ENCODE measurements at places on chromosomes 7 and 10. TPM values are rescaled to one million over a fixed set of nuclear protein-coding genes. Genes with fewer than 3 reads are reported as not detected.

- no peaks in the 10 kb centered on the region for H3K27me3 ChIP-seq
- no peaks in the 10 kb centered on the region for H3K36me3 ChIP-seq
- no peak overlapping the region for H3K4me3 ChIP-seq
- H3K4me1 ChIP-seq, result peaks cover 15% of the 10 kb centered on the region
- DNase-seq, result no peak
Observed at GRCh38 chr7:12423997-12424745, 20.5 kb upstream of the VWDE start.

DNA sequence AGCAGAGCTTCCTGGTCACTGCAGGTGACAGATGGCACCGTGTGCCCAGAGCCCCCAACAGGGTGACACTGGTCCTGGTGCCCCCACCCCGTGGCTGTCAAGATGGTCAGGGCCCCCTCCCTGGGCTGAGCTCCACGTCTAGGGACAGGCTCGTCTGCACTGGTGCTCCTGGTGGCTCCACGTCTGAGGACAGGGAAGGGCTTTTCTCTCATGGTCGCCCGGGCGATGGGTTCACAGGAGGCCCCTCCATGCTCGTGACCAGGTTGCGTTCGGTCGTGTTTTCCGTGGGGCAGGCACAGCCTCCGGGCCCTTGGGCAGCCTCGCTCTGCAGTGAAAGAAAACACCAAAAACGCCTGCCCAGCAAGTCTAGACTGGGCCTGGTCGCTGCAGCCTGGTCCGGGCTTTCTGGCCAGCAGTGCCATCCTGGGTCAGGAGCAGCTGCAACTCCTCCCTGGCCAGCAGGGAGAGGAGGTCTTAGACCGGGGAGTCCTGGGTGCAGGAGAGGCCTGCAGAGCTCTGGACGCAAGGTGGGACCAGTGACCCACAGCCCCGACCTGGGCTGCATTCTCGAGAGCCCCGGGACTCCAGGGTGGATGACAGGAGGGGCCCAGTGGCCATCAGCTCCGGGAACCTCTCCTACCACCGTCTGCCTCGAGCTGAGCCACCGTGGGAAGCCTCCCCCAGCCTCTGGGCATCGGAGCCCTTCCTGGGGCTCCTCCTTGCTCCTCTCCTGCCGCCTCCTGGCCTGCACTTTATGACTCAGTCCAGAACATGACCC, 27.9 kb upstream of the UTF1 start:
- H3K4me1 ChIP-seq, result no peaks in the 10 kb centered on the region
- no peak overlapping the region for H3K27ac ChIP-seq
- no peak overlapping the region for H3K4me3 ChIP-seq
- H3K36me3 ChIP-seq, result no peaks in the 10 kb centered on the region
- no peak for DNase-seq

- no peak overlapping the region for H3K27ac ChIP-seq
- H3K36me3 ChIP-seq, result no peaks in the 10 kb centered on the region
- H3K4me3 ChIP-seq, result no peak overlapping the region
- DNase-seq, result no peak
- H3K27me3 ChIP-seq, result no peaks in the 10 kb centered on the region
Observed at GRCh38 chr10:72068901-72069446, 19.4 kb downstream of the SPOCK2 start.

- H3K4me1 ChIP-seq, result peaks cover 16% of the 10 kb centered on the region
- H3K27me3 ChIP-seq, result no peaks in the 10 kb centered on the region
- H3K36me3 ChIP-seq, result no peaks in the 10 kb centered on the region
- H3K27ac ChIP-seq, result no peak overlapping the region
Observed at GRCh38 chr7:134482858-134483257, 24.0 kb upstream of the AKR1B1 start.

ATOH7 gene
- total RNA-seq, result not detected

GRCh38 chr7:91293840-91294239, 29.6 kb downstream of the FZD1 start:
- H3K4me3 ChIP-seq, result no peak overlapping the region
- DNase-seq, result no peak
- H3K27ac ChIP-seq, result no peak overlapping the region
- peaks cover 12% of the 10 kb centered on the region for H3K27me3 ChIP-seq

CLRN3 gene
- not detected for total RNA-seq

TACC2 gene
- 46.2 TPM for total RNA-seq

- no peaks in the 10 kb centered on the region for H3K4me1 ChIP-seq
- H3K27me3 ChIP-seq, result no peaks in the 10 kb centered on the region
- H3K27ac ChIP-seq, result no peak overlapping the region
- H3K4me3 ChIP-seq, result no peak overlapping the region
- H3K36me3 ChIP-seq, result no peaks in the 10 kb centered on the region
- DNase-seq, result no peak
Observed at GRCh38 chr7:128800567-128800966, 8.8 kb downstream of the CCDC136 start.
